ENCODE measurements at places on chromosomes 13 and 19.

DNA sequence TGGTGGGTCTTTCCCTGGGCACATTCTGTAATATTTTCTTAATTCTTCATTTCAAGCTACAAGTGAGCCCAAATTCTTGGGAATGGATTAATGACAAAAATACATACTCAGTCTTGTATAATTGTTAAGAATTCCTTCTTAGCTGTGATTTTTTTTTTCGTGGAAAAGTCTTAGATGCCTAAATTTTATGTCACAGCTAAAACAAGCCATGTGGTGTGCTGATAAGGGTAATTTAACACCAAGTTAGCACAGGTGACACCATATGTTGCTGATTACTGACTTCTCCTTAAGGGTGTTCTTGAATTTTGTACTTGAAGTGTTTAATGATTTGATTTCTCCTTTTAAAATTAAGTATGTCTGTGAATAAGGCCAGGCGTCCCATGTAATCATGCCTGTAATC lies 29.3 kb downstream of the WDFY2 start:
- no peak for DNase-seq

- no peak for DNase-seq
Measured at GRCh38 chr19:46898731-46899130, 37.9 kb downstream of the ARHGAP35 start.

- DNase-seq = no peak
Measured at GRCh38 chr19:18000480-18000914, 7.5 kb upstream of the ARRDC2 start.

DNA sequence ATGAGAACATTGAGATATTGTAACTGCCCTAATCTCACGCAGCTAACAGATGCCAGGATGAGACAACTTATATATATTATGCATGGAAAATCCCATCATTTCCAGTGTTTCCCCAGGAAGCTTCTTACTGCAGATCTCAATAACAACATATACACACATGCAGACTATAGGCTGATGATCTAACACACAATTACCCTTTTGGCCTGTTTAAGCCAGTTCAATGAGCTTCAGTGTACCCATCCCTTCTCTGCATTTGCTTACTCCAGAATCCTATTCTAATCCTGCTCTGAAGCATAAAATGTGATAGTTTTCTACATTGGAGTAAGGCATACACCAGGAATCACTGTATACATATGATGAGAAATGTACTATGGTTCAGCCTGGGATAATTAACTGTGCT lies 489.4 kb downstream of the SUCLA2 start:
- DNase-seq = no peak

Data from activated T-cell treated with anti-CD3 and anti-CD28 coated beads for 4 hours (primary cell).